ENCODE measurements at places on chromosomes 4 and X.

GRCh38 chrX:45592101-45592500, 391.4 kb upstream of the DIPK2B start:
- no peak for DNase-seq

- DNase-seq, result no peak
These were observed 3.4 kb downstream of the RAB33B start for GRCh38 chr4:139457318-139457717.

GRCh38 chr4:122003335-122003734, 51.5 kb upstream of the TRPC3 start:
- no peak for DNase-seq

GRCh38 chr4:139540161-139540560, 15.9 kb downstream of the SETD7 start:
- no peak for DNase-seq

DNA sequence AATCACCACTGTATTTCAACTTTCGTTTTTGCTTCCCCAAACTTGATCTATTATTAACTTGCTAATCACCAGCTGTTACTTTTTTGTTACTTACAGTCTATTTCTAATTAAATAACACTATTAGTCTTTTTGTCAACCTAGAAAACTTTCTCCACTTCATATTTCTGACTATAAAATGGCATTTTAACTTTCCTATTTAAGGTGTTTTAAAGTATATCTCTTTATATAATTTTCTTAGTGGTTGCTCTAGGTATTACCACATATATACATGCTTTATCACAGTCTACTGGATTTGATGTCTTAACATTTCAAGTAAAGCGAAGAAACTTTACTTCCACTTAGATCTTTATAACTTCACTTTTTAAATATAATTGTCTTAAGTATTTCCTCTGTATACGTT, 421.2 kb downstream of the DCAF12L2 start:
- DNase-seq, result no peak

- no peak for DNase-seq
These were observed 169.2 kb upstream of the RPS6KA3 start for GRCh38 chrX:20435913-20436312.

DNA sequence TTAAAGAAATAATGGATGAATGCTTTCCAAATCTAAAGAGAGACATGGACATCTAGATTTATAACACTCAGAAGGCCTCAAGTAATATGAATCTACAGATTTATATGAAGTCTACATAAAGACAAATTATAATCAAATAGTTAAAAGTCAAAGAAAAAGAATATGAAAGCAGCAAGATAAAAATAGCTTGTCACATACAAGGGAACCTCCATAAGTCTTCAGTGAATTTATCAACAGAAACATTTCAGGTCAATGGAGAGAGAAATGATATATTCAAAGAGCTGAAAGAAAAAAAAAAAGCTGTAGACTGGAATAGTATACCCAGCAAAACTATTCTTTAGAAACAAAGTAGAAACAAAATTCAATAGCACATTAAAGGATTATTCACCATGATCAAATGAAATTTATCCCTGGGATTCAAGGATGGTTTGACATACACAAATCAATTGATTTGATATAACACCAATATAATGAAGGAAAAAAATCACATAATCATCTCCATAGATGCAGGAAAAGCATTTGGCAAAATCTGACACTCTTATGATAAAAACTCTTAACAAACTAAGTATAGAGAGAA, 346.6 kb upstream of the PABPC4L start:
- no peak for DNase-seq

DNA sequence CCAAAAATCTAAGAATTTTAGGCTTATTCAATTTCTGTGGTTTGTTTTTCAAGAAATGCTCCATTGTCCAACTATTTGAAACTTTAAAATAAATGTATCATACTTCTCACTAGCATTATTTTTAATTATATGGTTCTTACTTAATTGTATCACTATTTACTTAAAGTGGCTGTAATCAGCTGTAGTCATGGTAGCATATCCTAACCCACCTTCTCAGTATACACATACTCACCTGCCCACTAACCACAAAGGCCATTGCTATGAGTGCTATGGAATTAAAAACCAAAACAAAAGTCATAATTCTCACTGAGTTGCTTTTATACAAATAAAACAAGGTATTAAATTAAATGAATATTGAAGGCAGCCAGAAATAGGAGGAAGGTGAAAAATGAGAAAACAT, 5.0 kb downstream of the FBXO8 start:
- DNase-seq, result no peak

GRCh38 chr4:182914357-182914756, 2.8 kb downstream of the DCTD start:
- DNase-seq, result no peak

- DNase-seq, result peak; percentile 1
These were observed at the start of gene ADGRL3 for GRCh38 chr4:61200187-61200915. Gene ADGRL3, plus strand, starts transcription at chr4:61200326.

- no peak for DNase-seq
These were observed 22.1 kb downstream of the ANAPC10 start for GRCh38 chr4:145075742-145076468.

GRCh38 chrX:126237524-126237923, 71.4 kb upstream of the DCAF12L2 start:
- no peak for DNase-seq

DNA sequence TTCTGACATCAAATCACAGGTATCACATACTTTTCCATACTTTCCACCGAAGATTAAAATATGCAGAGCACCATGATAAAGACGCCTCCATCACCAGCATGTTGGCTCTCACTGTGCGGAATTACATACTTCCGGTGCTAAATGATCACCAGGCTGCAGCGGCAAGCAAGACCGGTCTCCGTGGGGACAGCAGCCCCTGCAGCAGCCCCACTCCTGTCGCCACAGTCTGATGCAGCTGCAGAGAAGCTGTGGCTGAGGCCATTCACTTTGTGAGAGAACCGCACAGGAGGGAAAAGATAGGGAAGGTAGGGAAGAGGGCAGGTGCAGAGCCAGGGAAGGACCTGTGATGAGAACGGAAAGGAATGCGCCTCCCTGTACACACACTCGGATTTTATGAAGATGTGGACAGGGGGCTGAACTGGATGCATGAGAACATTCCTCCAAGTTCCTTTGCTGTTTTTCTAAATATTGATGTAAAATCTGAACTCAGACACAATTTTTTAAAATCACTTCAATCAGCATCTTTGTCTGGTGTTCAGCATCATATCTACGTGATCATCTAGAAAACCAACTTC, 38.3 kb downstream of the AFAP1 start:
- no peak for DNase-seq

GRCh38 chr4:21544415-21544814, 404.2 kb downstream of the KCNIP4 start:
- DNase-seq, result no peak

DNA sequence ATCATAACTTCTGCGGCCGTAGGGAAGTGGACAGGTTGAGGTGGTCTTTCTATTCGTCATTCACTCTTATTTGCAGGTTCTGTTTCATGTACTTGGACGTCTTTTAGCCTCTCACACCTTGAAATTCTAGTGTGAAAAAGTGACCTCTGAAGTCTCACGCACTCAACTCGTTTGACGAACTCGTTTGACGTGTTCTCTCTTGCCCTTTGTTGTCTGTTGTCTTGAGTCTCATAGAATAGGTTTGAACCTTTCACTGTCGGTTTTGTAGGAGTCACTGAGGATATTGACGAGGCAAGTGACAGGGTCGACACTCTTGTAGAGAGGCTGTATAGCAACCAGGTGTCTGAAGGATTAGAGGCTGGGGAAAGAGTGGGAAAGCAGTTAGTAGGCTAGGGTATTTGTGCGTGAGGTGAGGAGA, 1.1 kb upstream of the PGRMC2 start:
- no peak for DNase-seq

DNA sequence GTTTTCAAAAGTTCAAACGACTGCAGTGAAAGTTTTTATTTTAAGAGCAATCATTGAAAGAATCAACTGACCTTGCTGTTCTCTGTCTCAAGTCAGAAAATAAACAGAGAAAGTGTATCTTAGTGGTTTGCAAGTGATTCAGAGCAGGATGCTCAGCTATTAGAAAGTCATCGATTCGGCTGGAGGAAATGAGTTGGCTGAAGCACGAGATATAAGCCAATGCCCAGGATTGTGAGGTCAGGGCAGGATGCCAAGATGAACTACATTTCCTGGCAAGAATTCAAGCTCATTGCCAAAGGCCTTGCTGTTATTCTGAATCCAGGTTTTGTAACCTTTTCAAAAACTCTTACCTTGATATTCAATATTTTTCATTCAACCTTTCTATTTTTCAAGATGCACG, 541.4 kb upstream of the BOD1L1 start:
- no peak for DNase-seq

DNA sequence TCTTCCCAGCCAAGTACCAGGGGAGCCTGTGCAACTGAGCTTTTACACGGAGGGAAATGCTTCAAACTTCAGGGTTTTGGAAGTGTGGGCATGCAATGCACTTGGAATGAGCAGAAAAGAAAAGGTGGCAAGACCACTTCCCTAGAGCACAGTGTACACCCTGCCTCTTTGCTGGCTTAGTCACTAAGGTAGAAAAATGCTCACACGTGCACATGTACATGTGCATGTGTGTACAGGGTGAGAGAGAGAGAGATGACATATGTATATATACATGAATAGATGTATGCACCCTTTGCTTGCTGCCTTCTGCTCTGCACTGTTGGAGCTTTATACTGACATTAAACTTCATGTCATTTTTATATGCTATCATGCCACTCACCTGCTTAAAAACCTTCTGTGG, 7.9 kb upstream of the KLF3 start:
- no peak for DNase-seq

DNA sequence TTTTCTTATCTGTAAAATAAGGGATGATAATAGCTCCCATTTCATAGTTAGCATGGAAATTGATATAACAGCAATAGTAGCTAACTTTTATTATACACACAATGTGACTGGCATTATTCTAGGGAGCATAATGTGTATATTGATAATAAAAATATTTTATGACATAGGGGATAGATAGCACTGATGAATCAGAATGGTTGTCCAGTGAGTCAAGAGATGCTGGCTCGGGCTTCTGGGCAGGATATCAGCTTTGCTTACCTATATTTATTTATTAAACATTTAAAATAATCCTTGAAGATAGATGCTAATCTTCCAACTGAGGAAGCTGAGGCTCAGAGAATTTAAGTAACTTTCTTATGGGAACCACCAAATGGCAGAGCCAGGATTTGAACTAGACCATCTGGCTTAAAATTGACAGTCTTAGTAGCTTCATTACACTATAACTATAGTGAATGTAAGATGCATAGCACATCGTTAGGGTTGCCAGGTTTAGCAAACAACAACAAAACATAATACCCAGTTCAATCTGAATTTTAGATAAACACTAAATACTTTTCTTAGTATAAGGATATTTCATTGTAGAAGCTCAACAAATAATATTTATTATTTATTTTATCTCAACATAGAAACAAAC, 2.7 kb downstream of the AFP start:
- DNase-seq, result no peak

- DNase-seq, result no peak
These were observed 21.3 kb downstream of the FANCB start for GRCh38 chrX:14851526-14851925.

DNA sequence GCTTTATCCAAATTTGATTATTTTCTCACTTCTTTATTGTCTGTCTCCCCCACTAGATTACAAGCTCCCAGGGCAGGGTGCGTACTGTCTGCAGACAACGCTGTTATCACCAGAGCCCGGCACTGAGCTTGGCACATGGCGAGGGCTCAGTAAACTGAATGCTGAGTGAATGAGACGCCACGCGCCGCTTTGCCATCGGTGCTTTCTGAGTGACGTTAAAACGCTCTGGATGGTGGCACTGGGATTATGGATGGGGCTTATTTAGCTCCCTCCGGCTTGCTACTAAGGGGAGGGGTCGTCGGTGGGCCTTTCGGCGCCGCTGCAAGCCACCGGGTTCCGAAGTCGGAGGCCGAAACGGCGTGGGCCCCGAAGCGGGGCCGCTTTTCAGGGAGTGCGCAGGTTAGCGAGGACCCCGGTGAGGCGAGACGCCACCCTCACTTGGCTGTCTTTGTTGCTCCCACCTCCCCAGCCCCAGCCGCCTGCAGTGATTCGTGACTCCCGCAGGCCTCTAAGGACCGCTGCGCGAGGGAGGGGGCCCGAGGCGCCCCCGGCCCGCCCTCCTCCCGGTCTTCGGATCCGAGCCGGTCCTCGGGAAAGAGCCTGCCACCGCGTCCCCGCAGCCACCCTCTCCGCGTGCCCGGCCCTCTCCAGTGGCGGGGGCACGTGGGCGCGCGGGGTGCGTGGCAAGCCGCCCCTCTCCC, 569 bp upstream of the FHL1 start:
- DNase-seq, result no peak

GRCh38 chrX:34112459-34112858, 19.7 kb downstream of the FAM47A start:
- DNase-seq, result no peak

DNA sequence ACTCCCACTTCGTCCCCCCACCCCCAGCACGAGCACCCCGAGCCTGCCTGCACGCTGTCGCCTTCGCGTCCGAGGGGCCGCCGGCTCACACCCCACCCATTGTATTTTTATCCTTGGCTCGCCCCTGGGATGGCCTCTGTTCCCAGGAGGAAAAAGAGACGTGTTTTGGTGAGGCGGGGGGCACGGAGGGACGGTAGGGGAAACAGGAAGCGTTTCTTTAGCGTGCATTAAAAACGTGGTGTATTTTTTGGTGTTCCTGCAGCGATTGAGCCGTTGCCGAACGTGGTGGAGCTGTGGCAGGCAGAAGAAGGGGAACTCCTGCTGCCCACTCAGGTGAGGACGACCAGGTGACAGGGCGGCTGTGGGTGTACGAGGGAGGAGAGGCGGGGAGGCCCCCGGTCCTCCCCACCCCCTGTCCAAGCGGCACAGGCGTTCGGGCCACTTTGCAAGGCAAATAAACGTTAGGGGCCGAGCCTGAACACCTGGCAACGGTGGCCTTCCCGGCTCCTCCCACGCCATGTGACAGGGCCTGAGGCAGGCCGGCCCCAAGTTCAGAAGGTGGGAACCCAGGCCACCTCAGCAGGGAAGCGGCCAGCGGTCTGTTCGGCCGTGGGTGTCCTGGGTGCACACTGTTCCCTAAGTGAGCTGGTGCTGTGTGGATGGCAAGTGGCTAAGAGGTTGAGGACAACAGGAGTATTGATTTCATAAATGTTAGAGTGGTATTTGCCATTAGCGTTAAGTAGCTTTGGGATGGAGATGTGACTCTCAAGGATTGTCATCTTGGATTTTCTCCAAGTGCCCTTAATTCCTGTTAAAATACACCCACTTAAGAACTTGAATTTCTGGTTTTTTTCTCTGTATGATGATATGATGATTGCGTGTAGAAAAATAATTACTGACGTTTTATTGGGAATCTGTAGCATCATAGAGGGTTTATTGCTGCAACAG, 1.1 kb downstream of the TMEM131L start:
- no peak for DNase-seq

DNA sequence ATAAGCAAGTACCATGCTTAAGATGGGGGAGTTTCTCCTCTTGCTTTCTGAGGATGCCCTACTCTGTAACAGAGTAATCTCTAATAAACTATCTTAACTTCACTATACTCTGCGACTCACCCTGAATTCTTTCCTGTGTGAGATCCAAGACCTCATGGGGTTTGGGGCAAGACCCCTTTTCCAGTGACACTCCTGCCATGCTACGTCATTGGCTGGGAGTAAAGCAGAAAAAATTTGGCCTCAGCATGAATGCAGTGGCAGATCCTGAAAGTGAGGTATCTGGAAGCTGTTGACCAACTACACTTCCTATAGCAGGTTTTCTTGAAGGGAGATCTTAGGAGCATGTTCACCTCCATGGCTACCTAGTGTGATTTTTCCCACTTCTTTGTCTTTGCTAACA, 109.1 kb upstream of the MED14 start:
- no peak for DNase-seq
